Activated CD4-positive, alpha-beta T cell treated with anti-CD3 and anti-CD28 coated beads, Interleukin-2, amount 10 ng/mL, durations not matched to agents 7 days and 5 days (primary cell): ENCODE measurements at places on chromosomes 1 and 21.

- DNase-seq = no peak
Measured at GRCh38 chr1:179925922-179926849, 28.4 kb upstream of the CEP350 start.

DNA sequence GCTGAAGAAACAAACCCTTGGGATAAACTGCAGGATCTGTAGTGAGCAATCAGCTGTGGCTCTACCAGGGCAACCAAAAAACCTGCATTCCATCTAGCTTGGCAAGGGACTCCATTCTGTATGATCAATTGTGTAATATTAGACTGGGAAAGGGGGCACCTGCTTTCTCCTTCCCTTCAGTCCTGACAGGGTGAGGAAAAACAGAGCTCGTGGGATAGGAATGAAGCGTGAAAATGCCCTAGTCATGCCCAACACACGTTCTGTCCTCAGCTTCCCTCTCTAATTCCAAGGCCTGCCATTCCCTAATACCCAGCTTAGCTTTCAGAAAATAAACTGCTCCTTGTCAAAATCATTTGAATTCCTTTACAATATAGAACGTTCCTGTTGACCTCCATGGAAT is 442.3 kb downstream of the PLPP3 start:
- no peak for DNase-seq

DNA sequence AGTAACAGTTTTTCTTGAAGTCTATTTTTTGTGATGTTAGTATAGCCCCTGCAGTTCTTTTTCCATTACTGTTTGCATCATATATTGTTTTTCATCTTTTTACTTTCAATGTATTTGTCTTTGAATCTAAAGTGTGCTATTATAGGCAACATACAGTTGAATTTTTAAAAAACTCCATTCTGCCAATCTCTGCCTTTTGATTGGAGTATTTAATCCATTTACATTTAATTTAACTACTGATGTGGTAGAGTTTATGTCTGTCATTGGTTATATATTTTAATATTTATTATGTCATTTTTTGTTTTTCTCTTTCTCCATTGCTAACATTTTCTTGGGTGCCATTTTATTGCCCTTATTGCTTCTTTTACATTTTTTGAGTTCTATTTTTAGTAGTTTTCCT is 296.3 kb downstream of the HMCN1 start:
- no peak for DNase-seq

DNA sequence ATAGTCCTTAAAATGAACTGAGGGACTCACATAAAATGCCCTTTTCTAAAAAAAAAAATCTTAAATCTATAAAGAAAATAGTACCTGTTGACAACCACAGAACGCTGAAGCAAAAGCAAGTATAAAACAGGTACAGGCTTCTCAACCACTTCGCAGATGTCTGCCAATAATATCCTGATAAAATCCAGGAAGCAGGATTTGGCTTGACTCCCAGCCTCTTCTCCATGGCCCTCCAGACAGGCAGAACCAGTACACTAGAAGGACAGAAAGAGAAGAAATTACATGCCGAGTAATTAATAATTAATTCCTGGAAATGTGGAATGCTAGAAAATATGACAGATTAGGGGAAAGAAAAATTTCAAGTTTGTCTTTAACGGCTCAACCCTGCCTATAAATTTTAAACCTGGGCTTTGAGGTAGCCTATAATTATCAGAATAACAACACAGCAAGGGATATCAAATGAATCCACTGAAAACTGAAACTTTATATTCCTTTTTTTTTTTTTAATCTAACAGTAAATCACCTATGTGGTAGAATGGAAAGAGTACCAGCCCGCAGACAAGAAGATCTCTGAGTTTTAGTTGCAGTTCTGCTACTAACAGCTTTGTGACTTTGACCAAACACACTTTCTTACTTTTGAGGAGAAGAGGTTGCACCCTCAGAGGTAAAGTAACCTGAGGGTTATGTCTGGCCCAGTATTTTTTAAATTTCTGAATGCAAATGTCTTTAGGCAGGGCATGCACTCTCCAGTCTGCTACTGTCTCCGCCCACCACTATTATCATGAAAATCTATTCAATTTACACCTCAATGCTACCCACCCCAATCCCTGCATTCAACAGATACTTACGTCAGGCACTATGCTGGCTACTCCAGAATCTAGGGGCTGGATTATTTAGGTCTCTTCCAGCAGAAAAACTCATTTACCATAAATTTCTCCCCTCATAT is 2.7 kb downstream of the KIAA0319L start:
- no peak for DNase-seq

DNA sequence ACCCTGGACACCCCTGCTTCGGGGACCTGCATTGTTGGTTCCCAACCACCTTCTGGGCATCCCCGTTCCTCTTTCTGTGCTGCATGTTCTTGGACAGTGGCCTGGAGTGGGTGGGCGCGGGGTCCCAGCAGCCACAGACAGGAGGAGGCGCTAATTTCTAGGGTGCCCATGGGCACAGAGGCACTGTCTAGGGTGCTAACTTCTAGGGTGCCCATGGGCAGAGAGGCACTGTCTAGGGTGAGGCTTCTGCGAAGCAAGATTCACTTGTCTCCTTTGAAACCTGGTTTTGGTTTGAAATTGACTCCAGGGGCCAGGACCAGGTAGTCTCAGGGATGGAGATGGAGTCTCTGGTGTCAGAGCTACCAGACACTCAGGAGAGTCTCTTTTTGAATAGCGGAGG is 815 bp upstream of the MEGF6 start:
- DNase-seq = no peak

GRCh38 chr1:212754193-212754592 is 37.4 kb downstream of the NSL1 start:
- DNase-seq = peak; percentile 27

GRCh38 chr1:240414237-240414636 is 197.7 kb downstream of the GREM2 start:
- no peak for DNase-seq

GRCh38 chr1:1267488-1268283 is 6.0 kb downstream of the UBE2J2 start:
- DNase-seq = no peak

DNA sequence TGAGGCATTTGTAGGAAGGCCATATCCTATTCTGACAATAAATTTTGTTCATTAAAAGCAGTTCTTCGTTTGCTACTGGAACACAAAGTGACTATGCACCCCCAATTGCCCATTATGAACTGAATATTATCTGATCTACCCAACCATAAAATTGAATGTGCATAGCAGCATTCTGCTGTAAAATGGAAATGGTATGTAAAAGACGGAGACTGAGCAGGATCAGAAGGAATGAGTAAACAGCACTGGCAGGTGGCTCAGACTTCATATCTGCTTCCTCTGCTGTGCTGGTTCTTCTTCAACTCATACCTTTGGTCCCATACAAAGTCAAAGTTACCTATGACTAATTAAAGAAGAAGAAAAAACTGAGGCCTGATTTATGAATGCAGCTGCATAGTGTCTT is 339.5 kb downstream of the PLA2G4A start:
- DNase-seq = no peak

- DNase-seq = no peak
Measured at GRCh38 chr1:170864238-170864637, 71.1 kb upstream of the MROH9 start.

DNA sequence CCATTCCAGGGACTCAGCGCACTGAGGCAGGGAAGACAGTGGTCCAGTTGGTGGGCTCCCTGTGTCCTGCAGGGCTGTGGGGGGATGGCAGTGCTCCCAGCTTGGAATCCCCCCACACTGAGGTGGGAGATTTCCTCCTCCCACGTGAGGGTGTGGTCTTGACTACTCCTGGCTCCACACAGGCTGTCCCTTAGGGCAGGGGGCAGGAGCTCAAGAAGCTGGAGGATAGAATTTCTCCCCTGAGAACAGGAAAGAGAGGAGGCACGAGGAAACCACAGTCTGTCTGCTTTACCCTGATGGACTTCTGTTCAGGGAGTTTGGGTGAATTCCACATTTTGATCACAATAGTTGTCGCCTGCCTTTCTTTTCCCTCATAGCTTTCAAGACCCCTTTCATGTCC is 62.1 kb downstream of the CACNA1E start:
- no peak for DNase-seq

GRCh38 chr1:106956721-106957120 is 99.8 kb upstream of the PRMT6 start:
- no peak for DNase-seq

GRCh38 chr1:173392895-173393658 is 84.1 kb upstream of the PRDX6 start:
- DNase-seq = no peak

- no peak for DNase-seq
Measured at GRCh38 chr1:239189998-239190512, 196.3 kb upstream of the CHRM3 start.

GRCh38 chr1:119453021-119453420 is 38.1 kb downstream of the HSD3B2 start:
- no peak for DNase-seq

DNA sequence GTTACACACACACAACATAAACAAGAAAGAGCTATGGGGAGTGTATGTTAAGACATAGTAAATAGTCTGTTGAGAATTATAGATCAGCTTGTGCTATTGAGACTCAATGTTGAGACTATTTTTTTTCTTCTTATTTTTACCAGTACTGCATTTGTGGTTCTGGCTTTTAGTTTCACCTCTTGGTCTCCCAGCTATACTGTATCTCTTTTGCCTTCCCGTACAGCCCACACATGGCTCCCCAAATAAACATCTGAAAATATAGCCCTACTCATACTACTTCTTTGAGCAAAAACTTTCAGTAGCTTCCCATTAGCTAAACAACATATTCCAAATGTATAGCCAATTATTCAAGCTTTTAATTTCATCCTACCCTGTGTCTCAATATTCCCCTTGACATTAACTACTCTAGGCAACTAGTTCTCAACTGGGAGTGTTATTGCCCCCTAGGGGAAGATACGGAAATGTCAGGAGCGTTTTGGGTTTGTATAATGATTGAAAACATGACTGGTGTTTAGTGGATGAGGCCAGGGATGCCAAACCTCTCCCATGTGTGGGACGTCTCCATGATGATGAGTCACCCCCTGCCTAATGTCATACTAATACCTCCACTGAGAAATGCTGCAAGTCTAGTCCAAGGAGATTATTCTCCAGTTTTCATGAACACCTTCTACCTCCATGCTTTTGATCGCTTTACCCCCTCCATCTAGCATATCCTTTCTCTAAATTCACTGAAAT is 6.8 kb downstream of the RPE65 start:
- peak; percentile 18 for DNase-seq

- no peak for DNase-seq
Measured at GRCh38 chr1:11559591-11559970, 80.6 kb downstream of the DISP3 start.

DNA sequence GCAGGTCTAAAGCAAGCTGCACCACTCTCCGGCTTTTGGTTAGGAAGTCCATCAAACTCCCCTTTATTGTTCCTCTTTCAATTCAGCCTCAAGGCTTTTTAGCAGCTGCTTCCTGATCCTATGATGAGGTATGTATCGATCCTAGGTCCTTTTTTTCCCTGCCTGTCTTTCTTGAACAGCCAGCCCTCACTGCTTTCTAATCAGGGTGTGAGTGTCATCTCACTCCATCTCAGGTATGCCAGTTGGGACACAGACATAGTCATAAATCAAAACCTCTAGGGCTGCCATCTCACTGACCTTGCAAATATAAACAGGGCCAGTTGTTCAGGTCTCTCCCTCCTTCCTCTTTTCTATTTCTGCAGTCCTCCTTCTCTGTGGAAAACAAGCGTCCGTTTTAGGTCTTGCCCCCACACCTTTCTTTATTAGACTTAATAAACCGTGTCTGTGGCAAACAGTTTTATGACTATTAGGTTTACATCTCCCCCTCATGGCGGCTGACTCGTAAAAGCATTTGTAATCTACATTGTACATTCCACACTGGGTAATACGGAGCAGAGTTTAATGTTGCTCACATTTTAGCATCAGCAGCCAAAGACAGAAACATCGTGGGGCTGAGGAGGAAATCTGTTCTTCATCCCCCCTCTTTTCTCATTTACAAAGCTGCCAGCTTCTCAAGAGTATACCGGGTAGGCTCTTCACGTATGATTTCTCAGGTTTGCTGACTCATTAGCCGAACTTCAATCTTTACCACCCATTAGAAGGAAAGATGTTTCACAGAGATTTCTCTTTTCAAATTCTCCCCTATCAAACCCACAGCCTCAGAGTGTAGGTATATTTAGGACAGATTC is 11.6 kb downstream of the STYXL2 start:
- DNase-seq = no peak

DNA sequence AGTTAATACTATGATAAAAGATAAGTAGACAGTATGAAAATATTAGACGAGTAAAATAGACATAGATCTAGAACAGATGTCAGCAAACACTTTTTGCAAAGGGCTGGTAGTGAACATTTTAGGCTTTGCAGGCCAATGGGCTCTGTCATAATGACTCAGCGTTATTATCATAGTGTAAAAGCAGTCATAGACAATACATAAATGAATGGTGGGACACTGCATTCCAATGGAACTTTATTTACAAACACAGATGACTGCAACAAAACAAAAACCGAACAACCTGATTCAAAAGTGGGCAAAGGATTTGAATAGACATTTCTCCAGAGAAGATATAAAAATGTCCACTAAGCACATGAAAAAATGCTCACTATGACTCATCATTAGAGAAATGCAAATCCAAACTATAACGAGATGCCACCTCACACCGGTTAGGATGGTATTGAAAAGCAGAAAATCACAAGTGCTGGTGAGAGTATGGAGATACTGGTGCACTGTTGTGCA is 7.3 kb downstream of the GSTM5 start:
- no peak for DNase-seq

DNA sequence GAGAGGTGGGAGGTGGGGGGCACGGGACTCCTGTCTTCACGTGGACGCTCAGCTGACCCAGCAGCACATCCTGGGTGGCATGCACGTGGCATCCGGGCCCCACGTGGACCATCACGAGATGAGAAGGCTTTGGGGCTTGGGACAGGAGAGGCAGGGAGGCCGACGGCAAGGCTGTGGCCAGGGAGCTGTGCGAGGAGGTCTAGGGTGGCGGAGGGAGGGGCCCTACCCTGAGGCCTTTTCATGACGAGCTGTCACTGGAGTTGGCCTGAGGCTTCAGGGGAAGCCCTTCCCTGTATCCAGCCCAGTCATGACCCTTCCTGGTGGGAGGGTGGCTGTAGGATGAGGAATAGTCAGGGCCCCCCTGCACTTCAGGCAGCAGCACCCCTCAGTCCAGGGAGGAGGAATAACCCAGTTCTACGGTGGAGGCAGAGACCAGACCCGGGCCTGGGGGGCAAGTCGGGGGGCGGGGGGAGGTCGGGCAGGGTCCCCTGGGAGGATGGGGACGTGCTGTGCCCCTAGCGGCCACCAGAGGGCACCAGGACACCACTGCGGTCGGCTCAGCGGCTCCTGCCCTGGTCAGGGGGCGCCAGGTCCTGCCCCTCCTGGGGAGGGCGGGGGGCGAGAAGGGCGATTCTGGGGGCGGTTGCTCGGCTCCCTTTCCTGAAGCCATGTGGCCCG is 2.0 kb upstream of the PERM1 start:
- peak; percentile 59 for DNase-seq
